Inflammatory macrophage (primary cell): ENCODE measurements at places on chromosomes 7 and 10.

GRCh38 chr7:101744588-101744987, 72.8 kb upstream of the CUX1 start:
- DNase-seq = no peak

DNA sequence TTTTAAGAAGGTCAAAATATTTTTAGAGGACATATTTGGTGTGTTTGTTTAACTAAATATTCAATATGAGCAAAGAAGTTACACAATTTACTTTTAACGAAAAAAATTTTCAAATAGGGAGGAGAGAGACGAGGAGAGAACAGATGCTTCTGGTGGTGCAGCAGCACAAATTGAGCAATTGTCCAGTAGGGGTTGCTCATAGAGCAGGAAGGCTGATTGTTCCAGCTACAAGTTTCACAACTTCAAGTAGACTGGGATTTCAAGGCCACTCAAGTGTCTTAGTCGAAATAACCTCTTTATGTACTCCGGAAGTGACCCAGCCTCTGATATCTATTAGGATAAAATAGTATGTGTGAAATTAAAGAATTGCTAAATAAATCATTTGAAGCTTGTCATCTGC, 197.9 kb downstream of the HDAC9 start:
- DNase-seq = peak; percentile 47

DNA sequence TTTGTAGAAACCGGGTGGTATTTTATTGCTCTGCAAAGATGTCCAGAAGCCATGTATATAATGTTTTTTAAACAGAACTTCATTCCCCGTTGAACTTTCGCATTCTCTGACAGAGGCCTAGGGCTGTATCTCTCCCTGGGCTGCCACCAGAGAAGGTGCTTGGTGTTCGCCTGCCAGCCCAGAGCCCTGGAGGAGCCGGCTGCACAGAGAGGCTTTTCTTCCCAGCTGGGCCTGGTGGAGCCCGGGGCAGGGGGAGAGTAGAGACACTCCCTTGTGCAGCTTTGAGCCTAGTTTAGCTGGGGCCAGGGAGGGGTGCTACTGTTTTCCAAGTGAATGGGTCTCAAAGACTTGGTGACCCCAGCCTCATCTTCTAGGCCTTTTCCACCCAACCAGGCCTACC, 13.6 kb upstream of the TRIM8 start:
- DNase-seq = no peak

GRCh38 chr10:61732629-61733278, 70.0 kb downstream of the CABCOCO1 start:
- DNase-seq = no peak

DNA sequence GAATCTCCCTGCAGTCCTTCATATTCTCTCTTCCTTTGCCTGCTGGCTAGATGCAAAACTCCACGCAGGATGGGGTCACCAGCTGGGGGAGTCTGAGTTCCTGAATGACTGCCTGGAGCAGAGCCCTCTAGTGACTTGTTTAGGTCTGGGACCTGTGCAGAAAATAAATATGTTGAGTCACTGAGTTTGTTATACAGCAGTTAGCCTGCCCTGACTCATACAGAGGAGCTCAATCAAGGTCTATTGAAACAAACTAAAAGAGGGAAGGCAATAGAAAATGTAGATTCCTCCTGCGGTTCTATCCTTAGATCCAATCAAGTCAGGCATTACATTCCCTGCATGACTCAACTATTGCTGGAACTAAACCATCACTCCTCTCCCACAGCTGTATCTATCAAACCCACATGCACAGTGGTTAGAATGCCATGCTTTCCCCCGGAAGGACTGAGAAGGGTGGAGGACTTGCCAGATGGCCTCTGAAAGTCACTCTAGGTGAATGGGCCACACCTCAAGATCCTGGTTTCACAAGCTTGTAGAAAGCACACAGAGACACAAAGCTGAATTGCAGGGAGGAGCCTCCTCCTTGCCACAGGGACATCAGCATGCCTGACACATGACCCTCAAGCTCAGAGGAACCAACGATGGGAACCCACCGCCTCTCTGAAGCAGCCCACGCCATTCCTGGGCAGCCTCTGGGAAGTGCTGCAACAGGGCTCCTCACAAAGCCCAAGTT, 73.9 kb downstream of the SH3PXD2A start:
- peak; percentile 25 for DNase-seq

GRCh38 chr10:124225029-124225466, 131.7 kb upstream of the CHST15 start:
- no peak for DNase-seq

DNA sequence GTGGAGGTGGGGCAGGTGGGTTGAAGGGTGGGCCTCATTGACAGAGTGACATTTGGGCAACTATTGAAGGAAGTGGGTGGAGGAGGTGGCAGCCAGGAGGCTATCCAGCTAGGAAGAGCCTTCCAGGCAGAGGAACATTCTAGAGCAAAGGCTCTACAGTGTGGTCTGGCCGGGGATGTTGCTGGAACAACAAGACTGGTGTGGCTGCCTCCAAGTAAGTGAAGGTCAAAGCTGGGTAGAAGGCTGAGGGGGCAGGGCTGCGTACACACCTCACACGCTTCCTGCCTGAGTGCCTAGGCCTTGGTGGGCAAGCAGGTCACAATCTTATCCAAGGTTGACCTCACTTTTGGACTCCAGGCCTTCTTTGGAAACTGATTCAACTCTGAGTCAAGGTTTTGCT, 6.6 kb downstream of the CPA1 start:
- no peak for DNase-seq

- no peak for DNase-seq
Measured at GRCh38 chr7:130942211-130942964, 208.4 kb upstream of the KLF14 start.

GRCh38 chr7:37416378-37417106, 32.1 kb downstream of the ELMO1 start:
- peak; percentile 34 for DNase-seq

- no peak for DNase-seq
Measured at GRCh38 chr10:34420795-34421194, 394.3 kb downstream of the PARD3 start.

- no peak for DNase-seq
Measured at GRCh38 chr10:126223512-126224067, 164.7 kb downstream of the ADAM12 start.

DNA sequence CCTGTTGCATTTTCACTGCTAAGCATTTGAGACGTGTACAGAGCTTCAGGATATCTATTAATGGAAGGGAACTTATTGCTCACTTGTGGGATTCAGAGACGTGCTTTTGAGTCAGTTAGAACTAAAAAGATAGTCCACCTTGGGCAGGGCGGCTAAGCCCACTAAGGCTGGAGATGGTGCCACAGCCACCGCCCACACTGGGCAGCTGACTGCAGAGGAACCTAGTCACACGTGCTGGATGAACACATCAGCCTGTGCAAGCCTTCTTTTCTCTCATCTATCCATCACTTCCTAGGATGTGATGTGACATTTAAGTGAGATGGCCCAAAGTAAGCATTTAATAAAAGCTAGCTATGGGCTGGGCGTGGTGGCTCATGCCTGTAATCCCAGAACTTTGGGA, 78.0 kb downstream of the PTPRE start:
- DNase-seq = peak; percentile 53

DNA sequence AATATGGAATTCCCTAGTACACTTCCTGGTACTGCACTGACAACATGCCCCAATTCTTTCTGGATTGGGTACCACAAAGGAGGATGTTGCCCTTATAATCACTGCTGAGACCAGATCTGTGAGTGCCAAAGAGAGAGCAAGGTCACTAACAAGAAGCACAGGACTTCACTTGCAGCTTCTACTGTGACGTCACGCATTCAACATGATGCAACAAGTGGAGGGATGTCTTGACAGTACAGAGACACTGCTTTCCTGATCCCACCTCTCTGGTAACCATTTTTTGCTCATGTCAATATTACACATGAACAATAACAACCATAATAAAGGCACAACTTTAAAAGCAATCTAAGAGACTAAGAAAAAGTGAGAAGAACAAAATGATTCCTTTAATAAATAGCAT, 414.1 kb upstream of the LRRN3 start:
- no peak for DNase-seq

DNA sequence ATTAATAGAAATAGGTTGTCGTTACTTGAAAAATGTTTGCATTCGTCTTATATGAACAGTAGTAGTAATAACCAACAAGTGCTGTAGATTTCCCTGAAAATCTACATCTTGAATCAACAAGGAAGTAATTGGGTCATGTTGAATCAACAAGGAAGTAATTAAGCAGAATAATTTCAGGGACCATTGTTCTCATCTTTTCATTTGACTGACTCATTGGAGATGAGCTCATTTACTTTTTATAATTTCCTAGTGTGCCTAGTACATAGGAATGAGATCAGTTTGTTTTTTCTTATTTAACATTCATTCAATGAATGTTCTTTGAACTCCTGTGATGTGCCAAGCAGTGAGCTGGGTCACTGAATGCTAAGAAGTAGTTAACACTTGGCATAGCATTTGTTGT, 8.2 kb downstream of the CLDN12 start:
- no peak for DNase-seq

GRCh38 chr7:67875558-67875957, 878.9 kb downstream of the TYW1 start:
- DNase-seq = no peak

DNA sequence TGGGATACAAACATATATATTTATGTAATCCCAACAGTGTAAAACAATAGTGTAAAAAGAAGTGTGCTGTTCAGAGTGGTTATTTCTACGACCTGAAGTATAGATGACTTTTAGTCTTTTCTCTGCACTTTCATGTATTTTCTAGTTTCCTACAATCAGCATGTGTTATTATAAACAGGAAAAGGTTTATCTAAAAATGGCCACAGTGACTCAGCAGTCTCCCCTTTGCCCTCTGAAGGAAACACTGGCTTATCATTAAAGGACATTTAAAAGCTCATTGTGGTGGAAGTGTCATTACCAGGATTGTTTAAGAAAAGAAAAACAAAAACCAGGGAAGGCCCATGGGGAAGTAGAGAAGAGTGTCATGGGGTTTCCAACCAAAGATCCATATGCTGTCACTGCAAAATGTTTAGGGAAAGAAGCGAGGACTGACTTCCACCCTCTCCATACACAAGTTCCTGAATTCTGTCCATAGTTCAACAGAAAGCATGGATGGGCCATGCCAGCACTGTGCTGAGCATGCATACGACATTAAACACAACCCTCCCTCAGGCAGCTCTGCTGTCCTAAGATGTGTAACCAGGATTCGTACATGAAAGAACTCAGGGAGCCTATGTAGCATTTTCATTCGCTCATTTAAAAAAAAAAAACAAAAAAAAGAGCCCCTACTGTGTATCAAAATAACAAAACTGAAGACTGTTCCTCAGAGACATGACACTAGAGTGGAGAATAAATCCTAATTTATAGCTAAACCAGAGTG, 10.2 kb downstream of the CYREN start:
- peak; percentile 46 for DNase-seq

DNA sequence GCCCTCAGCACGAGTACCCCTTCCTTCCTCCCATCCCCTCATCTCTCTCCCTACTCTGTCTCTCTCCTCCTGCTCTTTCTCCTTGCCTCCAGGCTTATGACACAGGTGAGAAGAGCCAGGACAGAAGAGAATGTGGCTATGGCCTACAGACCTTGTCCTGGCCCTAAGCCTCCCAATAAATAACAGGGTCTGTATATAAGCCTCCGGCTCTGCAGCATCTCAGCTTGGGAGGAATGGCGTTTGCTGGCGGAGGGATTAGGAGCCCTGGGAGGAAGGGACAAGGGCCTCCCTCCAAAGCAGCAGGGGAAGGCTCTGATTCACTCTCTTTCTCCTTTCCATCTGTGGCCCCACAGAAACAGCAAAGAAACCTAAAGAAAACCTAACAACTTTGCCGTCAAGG, 45.8 kb downstream of the COL13A1 start:
- DNase-seq = no peak

GRCh38 chr10:45416603-45417002, 42.6 kb downstream of the ALOX5 start:
- DNase-seq = no peak

DNA sequence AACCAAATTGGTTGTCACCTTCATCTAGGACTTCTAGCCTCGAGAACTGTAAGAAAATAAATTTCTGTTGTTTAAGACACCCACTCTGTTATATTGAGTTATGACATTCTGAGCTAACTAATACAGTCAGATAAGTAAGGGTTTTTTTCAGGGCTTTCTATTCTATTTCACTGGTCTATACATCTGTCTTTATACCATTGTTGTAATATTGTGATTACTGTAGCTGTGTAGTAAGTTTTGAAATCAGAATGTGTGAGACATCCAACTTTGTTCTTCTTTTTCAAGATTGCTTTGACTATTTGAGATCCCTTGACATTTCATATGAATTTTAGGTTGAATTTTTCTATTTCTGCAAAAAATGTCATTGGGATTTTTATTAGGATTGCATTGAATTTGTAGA, 7.5 kb downstream of the IFIT1 start:
- peak; percentile 35 for DNase-seq

- no peak for DNase-seq
Measured at GRCh38 chr7:105250239-105250638, 138.5 kb downstream of the SRPK2 start.
